ENCODE measurements at places on chromosomes 12 and 14.

- DNase-seq: no peak
These were observed 42.4 kb upstream of the BDKRB2 start for GRCh38 chr14:96162265-96162664.

GRCh38 chr14:75738192-75738591 is 77.1 kb downstream of the TTLL5 start:
- no peak for DNase-seq

GRCh38 chr12:57614178-57614947 is 3.1 kb downstream of the ARHGEF25 start:
- DNase-seq: no peak

- DNase-seq: peak; percentile 95
These were observed 52.6 kb downstream of the SAV1 start for GRCh38 chr14:50615552-50615951.

GRCh38 chr14:36522347-36522971 is 2.4 kb upstream of the NKX2-1 start:
- DNase-seq: no peak

GRCh38 chr14:59154373-59154772 is 34.1 kb upstream of the DAAM1 start:
- DNase-seq: no peak

GRCh38 chr14:66359500-66359899 is 126.7 kb upstream of the CCDC196 start:
- DNase-seq: peak; percentile 73

DNA sequence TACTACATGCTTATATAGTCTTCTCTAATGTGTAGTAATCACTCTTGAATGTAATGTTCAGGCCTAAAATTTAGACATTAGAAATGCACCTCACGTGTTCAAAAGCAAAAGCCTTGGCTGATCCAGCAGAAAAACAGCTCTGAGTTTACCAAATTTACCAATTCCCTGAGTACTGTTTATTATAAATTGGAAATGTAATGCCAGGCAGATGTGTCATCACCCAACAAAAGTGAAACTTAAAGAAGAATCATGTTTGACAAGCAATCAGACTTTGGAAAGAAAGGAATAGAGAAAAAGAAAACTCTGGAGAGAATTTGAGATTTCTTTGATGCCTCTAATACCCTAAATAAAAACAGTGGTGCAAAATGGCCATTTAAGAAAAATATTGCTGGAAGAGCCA is 26.5 kb upstream of the STRAP start:
- no peak for DNase-seq

GRCh38 chr14:38175658-38176057 is 32.0 kb upstream of the SSTR1 start:
- no peak for DNase-seq

GRCh38 chr12:122245553-122245952 is 19.7 kb upstream of the DIABLO start:
- DNase-seq: no peak

DNA sequence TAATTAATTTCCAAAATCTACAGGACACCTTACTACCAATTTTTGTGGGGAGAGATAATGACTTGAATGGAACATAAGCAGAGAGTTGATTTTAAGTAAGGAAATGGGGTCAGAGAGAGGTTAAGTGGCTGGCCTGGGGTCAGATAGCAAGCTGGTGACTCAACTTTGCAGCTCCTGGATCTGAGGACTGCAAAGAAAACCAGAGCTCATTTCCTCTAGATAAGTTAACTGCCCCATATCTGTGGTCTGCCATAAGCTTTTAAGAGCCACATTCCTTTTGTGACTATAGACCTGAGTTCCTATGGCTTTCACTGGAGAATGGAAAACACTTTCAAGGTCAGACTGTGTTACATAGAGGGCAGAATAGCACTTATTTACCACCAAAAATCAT is 201.2 kb upstream of the PRICKLE1 start:
- DNase-seq: no peak

- peak; percentile 20 for DNase-seq
These were observed 196.6 kb downstream of the GLT1D1 start for GRCh38 chr12:129049917-129050316.

DNA sequence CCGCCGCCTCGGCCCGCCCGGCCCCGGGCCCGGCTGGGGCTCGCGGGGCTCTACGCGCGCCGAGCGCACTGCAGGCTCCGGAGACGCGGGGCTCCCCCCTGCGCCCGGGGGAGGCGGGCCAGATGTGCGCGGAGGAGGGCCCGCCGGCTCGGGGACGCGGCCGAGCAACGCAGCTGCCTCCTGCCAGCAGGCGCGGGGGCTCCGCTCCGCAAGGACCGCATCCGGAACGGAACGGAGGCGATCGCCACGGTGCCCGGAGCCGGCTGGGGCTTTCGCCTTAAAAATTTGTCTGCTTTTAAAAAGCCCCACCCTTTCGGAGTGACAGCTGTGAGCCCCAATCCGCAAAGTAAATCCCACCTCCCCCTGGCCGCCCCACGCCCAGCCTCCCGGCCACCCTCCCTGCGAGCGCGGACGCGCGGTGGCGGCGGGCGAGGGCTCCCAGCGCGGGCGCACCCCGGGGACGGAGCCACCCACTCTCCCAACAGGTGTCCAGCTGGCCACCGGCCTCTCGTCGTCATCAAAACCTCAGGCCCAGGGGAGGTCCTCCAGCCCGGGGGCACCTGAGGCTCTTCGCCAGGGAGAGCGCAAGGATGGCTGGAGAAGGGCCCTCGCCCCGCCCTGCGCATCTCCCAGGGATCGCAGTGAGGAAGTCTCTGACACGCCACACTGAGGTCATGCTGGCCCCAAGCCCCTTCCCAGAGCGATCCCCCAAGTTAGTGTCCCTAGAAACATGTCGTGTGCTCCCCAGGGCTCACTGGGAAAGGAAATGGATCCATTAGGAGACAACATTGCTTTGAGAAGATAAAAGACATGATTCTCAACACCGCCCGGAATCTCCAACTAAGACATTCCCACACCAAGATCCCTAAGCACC is at the start of gene TMEM132D:
Gene TMEM132D, minus strand, starts transcription at position 70 of the 874 bp plus-strand sequence.
- no peak for DNase-seq

DNA sequence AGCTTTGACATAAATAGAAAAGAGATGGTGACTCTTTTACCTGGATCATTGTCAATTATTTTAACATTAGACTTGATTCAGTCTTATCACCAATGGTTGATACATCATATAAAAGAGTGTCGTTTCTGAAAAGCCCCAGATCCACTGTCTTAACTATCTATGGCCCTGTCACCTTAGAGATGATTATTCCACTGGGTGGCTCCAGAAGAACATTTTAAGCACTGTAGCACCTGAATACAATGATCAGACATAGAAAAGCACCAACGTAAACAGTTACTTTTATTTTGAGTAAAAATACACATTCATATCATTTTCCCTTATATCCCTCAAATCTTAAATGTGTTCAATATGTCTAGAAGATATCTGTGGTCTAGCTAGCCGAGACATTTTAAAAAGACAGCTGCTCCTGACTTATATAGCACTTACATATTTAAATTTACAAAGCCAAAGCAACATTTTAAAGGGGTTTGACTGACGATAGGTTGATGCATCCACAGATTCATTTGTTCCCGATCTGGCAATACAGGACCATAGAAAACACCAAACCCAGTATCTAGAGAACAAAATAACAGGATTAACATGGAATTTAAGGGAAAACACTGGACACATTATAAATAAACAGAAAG is 32.9 kb downstream of the TSPAN8 start:
- DNase-seq: no peak

GRCh38 chr12:24838531-24838950 is 110.4 kb downstream of the BCAT1 start:
- DNase-seq: peak; percentile 36

DNA sequence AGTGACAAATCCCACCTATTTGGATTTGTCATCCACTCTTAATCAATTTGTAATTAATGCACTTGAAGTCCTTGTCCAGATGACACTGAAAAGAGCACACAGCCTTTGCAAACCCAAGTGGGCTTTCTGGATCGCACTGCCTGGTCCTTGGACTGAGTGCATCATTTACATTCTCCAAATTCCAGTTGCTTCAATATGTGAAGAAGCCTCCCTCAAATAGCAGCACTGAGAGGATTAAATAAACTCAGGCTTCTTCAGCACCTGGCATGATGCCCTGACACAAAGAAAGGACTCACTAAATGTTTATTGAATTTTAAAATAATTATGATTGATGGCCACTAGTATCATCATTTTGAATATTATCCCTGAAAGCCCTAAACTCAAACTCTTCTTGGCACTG is 496.5 kb downstream of the VRK1 start:
- DNase-seq: no peak

DNA sequence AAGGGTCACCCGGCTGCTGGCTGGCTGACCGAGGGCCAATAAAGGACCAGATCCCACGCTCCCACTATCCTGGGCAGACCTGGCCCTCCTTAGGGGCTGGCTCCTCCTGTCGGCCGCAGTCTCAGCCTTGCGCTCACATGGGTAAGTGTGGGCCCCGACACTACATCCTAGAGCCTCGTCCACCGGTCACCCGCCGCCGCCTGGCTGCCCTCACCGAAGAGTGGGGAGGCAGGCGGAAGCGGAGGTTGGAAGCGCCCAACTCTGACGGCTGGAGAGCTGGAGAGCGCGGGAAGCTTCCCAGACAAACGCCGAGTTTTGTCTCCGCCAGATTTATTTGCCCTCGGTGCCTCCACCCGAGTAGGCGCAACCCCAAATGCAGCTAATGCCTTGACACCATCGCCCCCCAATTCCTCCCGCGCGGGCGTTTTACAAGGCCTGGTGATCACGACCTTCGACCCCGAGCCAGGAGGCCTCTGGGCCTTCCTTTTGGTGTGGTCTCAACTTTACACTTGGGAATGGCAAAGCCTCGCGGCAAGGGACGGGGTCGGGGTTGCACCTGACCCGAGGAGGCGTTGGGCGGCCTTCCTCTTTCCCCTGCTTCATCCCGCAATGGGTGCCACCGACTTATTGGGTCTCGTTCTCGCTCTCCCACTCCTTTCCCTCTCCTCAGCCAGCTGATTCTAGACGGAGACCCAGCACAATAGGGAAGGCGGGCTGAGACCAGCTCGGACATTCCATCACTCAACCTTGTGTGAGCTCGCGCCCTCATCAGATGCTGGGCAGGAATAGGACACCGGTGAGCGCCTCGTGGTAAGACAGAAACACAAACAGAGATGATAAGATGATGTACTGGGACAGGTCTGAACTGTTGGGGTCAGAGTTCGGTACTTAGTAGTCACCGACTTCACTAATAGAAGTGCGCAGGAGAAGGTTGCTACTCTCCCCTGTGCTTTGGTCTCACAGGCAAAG is 78.3 kb upstream of the ANO4 start:
- no peak for DNase-seq

DNA sequence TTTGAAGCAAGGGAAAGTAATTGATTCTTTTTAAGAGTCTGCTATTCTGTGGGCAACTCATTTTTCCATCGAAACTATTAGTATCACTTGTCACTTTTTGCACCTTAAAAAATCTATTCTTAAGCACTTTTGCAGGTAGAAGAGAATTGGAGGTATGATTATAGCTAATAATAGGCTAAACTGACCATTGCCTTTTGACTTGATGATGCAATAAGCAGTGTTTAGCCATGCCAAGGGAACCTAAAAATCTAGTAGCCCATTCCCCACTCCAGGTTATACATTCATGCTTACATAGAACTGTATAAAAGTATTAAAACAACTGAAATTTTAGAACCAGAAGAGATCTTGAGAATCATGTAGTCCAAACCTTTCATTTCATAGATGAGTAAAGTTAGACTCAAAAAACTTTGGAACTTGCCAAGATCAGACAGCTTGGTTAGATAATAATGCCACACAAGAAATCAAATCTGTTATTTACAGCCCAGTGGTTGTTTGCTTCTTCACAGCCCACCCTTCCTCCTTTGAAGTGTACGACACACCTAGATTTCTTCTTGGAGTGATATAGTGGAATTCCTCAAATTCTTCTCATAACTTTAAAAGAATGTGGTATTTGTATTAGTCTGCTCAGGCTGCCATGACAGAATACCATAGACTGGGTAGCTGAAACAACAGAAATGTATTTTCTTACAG is 21.7 kb upstream of the GARIN2 start:
- no peak for DNase-seq

DNA sequence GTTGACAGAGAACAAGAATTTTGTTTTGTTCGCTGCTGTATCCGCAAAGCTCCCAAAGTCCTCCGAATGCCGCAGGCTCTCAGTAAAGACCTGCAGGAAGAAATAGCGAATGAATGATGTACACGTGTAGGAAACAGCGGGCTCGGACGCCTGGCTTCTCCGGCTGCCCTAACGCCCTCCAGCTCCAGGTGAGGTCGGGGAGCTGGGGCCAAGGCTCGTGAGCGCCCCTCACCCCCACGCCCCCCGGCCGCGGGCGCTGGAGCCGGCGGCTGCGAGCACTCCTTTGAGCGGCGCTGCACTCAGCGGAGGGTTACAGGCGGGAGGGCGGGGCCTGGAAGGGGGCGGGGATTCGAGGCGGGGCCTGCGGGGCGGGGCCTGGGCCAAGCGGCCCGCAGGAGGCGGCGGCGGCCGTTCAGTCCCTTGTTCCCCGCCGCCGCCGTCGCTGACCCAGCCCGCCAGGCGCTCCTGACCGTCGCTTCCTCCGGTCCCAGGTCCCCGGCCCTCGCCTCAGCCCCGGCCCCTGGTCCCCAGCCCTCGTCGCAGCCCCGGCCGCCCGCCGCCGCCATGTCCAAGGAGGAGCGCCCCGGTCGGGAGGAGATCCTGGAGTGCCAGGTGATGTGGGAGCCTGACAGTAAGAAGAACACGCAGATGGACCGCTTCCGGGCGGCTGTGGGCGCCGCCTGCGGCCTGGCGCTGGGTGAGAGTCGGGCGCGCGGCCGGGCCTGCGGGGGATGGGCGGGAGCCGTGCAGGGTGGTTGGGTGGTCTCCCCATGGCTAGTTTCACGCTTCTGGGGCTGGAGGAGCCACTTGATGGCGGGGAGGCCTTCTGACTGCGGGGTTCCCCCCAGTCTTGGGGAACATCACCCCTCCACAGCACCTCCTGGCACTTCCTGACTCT is at the start of gene AACS:
Gene AACS, plus strand, starts transcription at position 415 of the 898 bp plus-strand sequence. Its CDS starts 150 bp downstream, at position 565.
- DNase-seq: peak; percentile 47

DNA sequence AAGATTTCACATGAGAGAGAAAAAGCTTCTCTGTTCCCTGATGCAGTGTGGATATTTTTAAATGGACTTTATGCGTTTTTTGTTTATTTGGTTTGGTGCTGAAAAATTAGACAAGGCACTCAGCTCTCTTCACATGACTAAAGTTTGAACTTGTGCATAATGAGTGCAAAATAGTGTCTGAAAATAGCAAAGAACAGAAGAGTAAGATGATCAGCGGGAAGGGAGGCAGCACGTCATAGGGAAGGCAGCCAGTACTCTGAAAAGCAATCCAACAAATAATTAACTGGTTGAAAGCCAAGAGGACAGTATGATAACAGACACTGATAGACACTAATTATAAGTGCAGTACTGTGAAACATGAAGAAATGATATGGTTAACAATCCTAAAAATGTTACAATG is 46.6 kb upstream of the CDKN3 start:
- DNase-seq: no peak

DNA sequence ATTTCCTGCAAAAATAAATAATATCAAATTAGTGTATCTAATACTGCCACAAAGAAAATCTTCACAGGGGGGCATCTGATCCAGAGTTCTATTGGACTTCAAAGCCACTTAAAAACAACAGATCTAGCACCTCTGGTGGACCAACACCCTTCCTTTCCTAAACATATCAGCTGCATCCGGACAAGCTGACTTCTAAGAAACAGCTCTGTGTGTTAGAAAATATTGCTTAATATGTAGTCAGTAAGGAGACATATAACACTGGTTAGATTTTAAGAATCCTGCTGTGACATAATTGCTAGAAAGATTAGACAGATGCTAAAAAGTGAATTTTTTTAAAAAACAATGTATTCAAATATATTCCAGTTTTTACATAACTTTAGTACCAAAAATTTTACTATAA is 61.1 kb upstream of the PTPRB start:
- peak; percentile 11 for DNase-seq
